ENCODE measurements at places on chromosomes 1 and 21. TPM values are rescaled to one million over a fixed set of nuclear protein-coding genes. Genes with fewer than 3 reads are reported as not detected.

RAB42 gene
- total RNA-seq: 7.0 TPM

RNASEL gene
- total RNA-seq: 19.5 TPM

SLC9C2 gene
- 1.7 TPM for total RNA-seq

ITGB2 gene
- total RNA-seq: 56.8 TPM

GBP7 gene
- total RNA-seq: not detected

CDKN2C gene
- total RNA-seq: 8.7 TPM

DISC1 gene
- 17.3 TPM for total RNA-seq

FAAP20 gene
- 43.3 TPM for total RNA-seq

GLUL gene
- total RNA-seq: 496 TPM

Measured in umbilical cord (tissue), 2 donors.